ENCODE measurements at places on chromosomes 6 and 20.

DNA sequence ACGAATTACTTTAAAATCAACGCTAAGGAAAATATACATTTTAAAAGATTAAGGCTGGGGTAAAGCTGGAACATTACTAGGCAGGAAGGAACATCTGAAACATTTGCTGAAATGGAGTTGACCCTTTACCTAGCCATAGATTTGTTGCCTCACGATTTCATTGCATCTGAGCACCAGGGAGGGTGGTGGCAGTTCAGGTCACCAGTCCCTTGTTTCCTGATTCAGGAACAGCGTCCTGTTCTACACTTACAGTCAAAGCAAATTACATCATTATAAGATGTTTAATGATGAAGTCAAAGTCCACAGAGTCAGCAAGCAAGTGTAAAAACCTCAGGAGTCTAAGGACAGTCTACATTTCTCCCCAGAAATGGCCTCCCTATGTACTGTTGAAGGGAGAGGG lies 9.0 kb upstream of the MICA start:
- DNase-seq: no peak

GRCh38 chr6:126153661-126154060 lies 167.3 kb downstream of the TRMT11 start:
- no peak for DNase-seq

- DNase-seq: no peak
Measured at GRCh38 chr20:35737865-35738333, 4.2 kb downstream of the RBM39 start.

GRCh38 chr6:84344005-84344404 lies 116.6 kb upstream of the CEP162 start:
- no peak for DNase-seq

GRCh38 chr6:142088858-142089216 lies 43.9 kb upstream of the GJE1 start:
- no peak for DNase-seq

DNA sequence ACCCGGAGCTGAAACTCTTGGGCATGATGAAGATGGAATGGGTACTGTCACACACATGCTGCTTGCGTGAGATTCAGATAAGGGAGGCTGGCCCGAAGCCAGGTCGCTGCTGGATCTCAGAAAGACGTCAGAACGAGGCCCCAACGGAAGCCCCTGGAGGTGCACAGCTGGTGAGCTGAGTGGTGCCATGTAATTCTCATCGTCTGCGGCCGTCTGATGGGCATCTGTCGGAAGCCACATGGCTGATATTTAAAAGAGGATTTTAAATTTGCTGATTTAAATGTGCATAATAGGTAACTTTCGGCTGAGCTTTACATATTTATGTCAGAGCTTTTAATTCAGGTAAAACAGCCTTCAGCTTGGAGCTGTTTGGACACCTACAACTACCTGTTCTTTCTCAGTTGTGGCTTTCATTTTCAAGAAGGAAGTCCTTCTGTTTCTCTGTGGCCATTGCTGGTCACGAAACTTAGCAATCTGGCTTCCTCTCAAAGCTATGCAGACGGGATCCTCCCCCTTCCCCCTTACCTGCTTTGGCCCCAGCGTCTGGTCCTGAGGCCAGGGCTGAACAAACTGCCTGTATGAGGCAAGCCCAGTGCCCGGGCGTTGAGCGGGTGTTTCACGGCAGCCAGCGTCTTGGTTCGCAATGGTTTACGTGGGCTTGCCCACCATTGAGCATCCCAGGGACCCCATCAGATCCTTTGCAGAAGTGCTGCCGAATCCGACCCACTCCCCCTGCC lies 9.2 kb downstream of the SLCO4A1 start:
- DNase-seq: no peak

GRCh38 chr20:10200330-10200729 lies 18.3 kb upstream of the SNAP25 start:
- DNase-seq: no peak

- DNase-seq: peak; percentile 1
Measured at GRCh38 chr6:139903411-139904157, 529.1 kb upstream of the CITED2 start.

DNA sequence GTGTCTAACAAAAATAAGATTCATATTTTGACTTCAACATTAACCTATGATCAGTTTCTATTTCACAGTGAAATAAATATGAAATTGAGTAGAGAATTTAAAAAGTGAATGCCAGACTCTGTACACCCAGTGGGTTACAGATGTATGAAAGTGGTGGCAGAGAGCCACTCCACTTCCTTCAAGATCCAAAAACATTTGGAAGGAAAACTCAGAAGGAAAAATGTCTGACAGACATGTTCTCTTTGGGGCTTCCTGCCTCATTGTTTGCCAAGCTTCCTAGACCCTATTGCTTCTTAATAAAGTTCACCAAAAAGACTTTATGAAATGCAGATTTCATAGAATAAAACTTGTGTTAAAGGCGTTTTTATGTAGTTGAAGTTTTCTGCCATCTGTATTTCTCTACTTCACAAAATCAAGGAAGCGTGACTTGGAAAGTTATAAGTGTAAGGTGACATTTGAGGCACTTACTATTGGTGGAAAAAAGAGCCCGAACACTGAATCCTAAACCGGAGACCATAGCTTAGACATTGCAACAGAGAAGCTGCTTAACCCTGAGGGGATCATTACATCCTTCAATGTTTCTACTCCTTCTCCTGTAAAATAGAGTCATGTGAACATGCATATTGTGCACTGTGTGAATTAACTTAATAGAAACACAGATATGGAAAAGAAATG lies 12.8 kb downstream of the HMGCLL1 start:
- no peak for DNase-seq

DNA sequence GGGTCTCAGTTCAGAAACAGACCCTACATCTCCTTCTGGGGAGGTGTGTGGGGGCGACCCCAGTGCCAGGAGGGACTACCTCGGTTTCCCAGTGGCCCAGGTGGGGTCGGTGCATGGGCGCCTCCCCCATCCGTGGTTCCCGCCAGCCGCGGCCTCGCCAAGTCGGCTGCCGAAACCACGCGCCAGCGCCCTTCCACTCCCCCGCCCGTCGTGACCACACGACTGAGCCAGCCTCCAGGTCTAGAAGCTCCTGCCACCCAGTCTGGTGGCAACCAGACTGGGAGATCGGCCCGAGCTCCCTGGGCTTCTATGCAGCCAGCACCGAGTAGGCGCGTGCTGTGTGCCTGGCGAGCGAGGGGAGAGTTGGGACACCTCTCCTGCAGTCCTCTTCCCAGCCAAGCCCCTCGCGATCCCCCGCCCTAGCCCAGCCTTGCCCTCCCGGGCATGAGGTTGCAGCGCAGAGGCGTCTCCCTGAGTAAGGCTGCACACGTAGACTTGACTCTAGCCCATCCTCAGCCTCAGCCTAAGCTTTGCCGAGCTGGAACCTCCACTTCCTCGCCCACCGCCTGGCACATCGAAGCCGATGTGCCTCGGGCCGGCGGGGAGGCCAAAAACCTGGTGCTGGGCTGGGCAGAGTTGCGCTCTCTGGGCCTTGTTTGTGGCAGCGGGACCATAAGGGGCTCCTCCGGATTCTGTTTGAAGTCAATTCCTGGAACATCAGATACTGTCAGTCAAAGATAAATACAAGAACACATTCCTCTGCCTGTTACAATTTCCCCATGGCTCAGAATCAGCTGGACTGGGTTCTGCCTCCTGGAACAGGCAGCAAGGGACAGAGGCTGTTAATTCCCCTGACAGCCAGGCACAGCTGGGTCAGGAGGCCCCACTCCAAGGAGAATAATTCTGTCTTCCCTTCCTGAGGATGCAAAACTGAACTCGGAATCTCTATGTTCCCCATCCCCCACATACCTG lies 1.5 kb upstream of the CPNE5 start:
- DNase-seq: no peak

DNA sequence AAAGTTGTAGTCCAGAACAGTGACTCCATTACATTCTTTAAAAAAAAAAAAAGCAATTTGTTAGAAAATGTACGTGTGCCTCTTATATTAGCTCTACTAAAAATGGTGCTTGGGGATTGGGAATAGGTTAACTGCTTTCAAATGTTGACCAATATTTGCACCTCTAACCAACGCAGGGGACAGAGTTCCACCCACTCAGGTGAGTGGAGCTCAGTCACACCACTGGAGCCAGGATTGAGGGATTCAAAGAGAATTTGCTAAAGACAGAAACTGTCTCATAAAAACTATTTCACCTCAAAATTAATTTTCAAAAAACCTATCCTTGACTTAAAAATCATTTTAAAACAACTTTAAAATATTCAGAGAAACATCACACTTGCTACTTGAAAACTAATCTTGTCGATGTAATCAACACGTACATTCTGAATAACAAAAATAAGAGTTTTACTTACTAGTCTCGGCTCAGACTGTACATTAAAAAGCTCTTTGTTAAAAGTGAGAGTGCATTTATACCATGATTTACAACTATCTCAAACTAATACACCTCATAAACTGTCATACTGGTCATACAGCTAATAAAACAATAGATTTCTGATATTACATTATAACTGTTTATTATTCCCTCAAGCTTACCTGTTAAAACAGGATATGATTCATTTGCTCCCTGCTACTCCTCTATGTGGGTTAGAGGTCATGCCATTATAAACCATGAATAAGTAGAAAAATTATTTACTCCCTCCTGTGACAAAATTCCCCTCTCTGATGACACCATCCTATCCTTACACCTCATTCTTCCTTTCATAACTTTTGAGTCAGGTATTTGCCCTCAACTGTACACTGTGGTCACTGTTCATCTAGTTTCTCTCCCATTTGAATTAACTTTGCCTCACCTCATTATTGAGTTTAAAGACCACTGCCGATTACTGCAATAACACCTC lies 88.6 kb downstream of the PDE10A start:
- DNase-seq: no peak

DNA sequence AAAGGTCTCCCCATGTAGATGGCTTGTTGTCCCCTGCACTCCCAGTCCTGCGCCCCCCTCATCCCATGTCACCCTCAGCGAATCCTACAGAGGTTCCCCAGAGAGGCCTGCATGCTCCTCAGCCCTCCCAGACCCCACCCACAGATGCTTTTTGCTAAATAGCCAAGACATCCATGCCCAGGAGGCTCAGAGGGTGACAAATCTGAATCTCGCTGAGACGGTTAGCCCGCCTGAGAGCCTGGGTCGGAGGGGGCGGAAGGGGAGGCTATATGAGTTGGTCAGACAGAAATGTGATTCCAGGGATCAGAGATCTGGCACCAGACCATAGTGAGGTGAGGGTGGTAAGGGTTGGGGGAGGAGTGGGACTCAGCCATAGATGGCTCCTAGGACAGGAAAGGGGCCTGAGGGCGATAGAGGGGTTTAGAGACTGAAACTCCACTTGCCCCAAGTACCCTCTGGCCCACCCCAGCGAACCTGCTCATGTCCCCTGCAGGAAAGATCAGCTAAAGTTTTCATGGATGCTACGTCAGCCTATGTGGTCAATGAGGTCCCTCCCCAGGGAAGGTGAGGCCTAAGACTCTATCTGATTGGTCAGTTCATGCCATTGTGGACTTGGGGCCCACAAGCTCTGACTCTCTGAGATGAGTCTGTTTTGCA lies 33.2 kb downstream of the TFEB start:
- no peak for DNase-seq

GRCh38 chr20:12243327-12243726 lies 325.6 kb downstream of the BTBD3 start:
- no peak for DNase-seq

DNA sequence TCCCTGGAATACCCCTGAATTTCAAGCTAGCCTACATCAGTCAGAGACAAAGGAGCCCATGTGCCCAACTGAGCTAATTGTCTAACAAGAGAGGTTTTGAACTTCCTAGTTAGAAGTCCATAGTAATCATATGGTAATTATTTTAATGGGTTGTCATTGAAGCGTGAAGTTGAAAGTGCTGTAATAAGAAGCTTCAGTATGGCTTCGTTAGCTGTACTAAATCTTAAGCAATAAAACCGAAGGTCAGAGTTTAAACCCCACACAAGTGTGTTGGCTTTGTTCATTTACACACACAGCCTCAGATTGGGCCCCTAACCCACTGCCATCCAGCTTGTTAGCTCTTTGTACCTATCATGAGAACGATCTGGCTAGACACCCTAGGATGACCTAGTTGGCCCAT lies 195.6 kb upstream of the RIN2 start:
- no peak for DNase-seq

- no peak for DNase-seq
Measured at GRCh38 chr6:149211046-149211571, 106.4 kb upstream of the TAB2 start.

GRCh38 chr6:33788694-33789549 lies at the start of gene LEMD2:
LEMD2 (minus strand) TSS chr6:33789130; CDS start chr6:33789116, 14 bp downstream.
- DNase-seq: peak; percentile 94

DNA sequence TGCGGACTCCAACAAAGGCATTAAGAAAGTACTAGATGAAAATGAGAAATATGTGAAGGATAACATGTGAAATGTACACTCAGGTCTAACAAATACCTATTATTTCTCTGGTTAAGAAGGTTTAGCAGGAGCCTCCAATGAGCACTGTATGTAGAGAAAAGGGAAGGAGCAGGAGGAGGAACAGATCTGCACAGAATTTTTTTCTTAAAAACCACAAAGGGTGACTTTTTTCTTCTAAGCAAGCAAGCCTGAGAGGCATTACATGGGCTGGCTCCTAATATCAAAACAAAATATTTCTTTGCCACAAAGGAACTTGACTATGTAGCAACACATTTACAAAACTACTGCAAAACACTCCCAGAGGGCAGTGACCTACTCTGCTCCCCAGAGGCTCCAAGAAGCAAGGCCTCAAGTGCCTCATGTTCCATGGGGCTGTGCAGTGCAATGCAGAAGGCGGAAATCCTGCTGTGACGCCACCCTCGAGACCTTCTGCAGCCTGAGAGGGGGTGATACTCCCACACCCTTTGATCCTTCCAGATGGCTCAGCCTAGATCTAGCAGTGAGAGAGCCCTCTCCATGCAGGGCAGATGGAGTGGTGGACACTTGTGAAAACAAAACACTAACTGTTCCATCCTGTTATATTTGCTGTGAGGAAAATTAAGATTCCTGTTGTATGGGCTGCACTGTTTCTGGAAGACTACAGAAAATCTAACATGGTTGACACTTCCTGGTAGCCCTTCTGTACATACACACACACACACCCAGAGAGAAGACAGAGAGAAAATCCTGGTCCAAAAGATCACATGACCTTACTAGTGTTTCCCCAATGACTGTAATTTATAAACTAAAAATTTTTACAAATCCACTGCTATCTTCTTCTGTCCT lies 36.0 kb upstream of the SMIM29 start:
- peak; percentile 42 for DNase-seq

DNA sequence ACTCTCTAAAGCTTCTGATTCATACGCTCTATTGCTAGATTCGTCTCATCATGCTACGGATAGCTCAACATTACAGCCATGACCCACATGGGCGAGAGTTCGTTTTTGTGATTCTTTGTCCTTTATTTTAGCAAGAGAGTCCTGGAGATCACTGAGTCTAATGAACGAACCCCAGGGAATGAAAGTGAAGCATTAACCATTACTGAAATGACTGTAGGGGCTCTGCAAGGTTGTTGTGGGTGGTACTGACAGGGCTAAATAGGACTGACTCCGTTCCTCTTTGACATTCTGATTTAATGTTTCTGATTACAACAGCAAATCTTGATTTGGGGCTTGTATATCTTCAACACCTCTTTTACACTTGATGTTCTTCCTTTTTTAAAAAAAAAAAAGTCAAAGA lies 13.7 kb upstream of the RTF2 start:
- DNase-seq: no peak

All from midbrain (tissue), 1 donor.